ENCODE measurements at places on chromosomes 3 and 15.
A peak's percentile ranks its signal among the peaks of the same experiment; 100 is the strongest.

DNA sequence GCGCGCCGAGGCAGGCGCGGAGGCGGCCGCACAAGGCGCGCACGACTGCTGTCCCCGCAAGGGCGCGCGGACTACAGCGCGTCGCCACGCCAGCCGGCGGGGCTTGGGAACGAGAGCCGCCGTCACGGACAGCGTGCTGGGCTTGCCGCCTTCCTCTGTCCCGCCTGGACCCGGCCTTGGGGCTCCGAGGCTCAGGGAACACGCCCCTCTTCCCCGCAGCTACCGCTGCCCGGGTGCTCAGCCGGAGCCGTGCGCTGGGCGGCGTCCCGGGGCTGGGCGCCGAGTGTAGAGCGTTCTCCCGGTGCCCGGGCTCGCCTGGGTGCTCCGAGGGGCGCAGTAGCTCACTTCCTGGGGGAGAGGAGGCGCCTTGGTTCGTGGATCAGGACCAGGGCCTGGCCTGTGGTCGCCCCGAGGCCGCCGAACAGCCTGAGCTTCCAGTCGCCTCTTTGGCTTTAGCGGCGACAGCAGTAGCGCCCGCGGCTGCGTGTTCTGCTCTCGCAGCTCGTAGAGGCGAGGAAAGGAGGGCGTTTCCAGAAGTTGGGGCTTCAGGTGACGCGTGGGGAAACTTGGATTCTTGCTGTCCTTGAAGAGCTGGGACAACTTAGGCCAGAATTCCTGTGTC lies 226.7 kb upstream of the C2CD4B start:
- DNase-seq = peak; percentile 40

DNA sequence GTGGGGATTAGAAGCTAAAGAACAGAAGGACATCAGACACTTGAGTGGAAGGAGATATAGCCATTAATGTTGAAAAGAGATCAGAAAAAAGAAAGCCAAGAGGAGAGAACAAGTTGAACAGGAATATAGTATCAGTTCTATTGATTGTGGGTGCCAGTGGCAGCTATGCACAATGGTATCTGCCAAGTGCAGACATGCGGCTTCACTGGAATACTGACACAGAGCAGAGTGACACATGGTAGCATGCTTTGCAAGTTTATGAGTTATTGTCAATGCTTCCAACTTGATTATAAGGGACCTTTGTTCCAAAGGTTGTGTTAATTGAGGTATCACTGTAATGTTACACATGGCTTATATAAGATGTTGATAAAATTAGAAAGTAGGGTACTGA lies 42.0 kb upstream of the TP63 start:
- DNase-seq = no peak

- DNase-seq = no peak
Observed at GRCh38 chr15:69701198-69701597, 248.6 kb downstream of the RPLP1 start.

DNA sequence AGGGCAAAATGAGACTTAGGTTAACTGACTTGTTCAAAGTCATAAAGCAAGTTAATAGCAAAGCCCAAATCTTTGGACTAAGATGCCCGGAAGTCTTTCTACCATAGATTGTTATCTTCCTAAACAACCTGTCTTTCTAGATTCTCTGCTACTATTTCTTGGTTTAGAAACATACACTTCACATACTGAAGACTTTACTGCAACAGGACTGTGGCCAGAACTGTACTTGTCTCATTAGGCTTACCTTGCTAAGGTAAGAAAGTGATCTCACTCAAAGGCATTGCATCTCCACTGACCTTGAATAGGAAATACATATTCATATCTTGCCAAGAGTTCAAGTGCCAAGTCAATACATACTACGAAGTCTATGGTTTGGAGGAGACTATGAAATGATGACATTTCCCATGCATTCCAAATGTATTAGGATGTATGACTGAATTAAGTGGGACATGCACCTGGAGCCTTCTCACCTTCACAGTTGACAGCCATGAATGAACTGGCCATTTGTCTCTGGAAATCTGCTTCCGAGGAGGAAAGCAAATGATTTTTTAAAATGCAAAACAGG lies 5.0 kb downstream of the ZDHHC3 start:
- DNase-seq = no peak

- DNase-seq = no peak
Observed at GRCh38 chr3:118505784-118506183, 528.9 kb downstream of the IGSF11 start.

GRCh38 chr3:29141197-29141917 lies 139.5 kb upstream of the RBMS3 start:
- DNase-seq = no peak

DNA sequence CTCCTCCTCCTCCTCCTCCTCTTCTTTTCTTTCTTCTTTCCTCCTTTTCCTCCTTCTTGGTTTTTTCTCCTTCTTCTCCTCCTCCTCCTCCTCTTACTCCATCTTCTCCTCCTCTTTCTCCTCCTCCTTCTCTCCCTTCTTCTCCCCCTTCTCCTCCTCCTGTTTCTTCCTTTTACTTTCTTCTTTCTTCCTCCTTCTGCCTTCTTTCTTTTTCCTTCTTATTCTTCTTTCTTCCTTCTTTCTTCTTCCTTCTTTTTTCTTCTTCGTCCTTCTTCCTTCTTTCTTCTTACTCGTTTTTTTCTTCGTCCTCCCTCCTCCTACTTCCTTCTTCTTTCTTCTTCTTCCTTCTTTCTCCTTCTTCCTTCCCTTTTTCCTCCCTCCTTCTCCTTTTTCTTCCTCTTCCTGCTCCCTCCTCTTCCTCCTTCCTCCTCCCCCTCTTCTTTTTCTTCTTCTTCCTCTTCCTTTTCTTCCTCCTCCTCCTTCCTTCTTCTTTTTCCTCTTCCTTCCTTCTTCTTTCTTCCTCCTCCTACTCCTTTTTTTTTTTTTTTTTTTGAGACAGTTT lies 92.1 kb downstream of the SLMAP start:
- no peak for DNase-seq

- no peak for DNase-seq
Observed at GRCh38 chr3:12977117-12977808, 96.0 kb downstream of the IQSEC1 start.

- no peak for DNase-seq
Observed at GRCh38 chr3:473033-473800, 276.7 kb downstream of the CHL1 start.

DNA sequence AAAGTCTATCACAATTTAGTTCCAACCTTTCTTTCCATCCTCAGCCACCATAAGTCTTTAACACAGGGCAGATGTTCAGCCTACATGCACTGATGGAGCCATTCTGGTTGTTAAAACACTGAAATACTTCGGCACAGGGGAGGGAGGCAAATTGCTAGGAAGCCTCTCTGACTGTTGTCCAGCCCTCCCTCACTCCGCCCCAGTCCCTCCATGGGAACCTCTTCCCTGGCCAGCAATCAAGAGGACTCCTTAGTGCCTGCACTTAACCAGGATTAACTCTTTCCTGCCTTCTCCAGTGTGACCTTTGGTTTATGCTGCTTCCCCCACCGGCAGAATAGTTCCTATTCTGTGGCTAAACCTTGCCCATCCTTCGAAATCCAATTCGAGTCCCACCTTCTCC lies 47.0 kb upstream of the USP3 start:
- DNase-seq = no peak

- no peak for DNase-seq
Observed at GRCh38 chr3:18988614-18989229, 159.6 kb upstream of the KCNH8 start.

DNA sequence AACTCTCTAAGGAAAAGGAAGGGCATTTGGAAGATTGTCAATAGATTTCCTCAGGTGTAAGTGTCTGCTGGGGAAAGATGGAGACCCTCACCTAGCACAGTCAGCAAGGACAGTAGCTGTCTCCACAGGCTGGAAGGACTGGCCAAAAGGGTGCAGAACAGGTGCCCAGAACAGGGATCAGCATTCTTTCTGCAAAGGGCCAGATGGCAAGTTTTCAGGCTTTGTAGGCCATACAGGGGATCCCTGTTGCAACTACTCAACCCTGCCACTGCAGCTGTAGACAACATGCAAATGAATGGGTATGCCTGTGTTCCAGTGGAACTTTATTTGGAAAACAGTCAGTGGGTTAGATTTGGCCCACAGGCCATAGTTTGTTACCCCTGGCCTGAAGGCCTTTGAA lies 8.1 kb downstream of the AGBL1 start:
- DNase-seq = no peak

GRCh38 chr15:80485370-80486164 lies 81.4 kb downstream of the ARNT2 start:
- DNase-seq = no peak

DNA sequence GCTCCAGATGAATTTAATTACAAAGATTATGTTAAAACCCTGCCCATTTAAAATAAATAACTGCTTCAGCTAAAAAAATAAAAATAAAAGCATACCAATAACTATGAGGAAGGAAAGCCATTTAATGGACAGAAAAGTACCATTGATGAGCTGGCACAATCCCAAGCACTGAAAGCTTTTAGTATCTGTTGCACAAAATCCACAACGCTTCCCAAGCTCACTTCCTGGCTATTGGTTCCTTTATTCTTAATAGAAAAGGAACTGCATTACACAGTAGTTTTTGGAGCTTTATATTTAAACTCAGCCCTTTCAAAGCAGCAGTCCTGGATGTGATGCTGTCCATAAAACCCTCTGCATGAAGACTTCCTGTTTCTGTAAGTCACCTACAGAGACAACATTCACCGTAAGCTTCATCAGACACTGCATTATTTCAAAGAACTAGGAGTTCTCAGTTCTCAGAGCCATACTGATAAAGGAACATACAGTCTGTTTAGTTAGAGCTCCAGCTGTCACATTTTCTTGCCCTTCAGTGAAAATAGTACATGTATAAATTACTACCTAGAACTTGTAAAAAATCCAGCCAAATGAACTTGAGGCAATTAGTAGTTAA lies 81.5 kb downstream of the CSNK1G1 start:
- no peak for DNase-seq

- DNase-seq = no peak
Observed at GRCh38 chr3:30232142-30232541, 374.3 kb upstream of the TGFBR2 start.

DNA sequence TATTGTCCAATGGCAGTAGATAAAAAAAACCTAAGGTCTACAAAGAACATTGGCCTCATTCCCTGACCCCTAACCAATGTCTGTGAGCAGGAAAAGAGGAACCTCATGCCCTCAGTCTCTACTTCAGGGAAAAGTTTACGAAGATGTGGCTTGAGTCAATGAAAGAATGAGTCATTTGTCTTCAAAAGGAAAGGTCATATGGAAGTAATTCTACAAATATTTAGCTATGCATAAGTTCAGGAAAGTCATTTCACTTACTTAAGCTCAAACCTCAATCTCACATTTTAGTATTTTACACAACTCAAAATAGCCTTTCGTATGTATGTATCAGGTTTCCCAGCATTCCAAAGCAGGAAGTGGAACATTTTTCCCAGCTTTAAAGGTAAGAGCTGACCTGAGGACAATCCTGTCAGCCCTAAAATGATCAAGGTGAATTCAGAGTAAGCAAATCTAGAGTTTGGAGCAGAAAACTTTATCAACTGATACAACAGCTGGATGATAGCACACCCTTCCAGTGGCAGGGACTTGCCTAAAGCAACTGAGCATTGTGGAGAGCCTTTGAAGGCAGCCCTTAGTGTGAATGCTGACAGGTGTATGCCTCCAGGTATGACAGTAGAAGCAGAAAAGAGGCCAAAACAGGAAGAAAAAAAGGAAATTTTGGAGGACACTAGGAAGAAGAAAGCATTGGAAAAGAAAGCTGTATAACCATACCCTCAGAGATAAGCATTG lies 53.9 kb upstream of the ACKR4 start:
- DNase-seq = no peak

GRCh38 chr15:100348578-100348977 lies 6.8 kb upstream of the ADAMTS17 start:
- no peak for DNase-seq

- peak; percentile 64 for DNase-seq
Observed at GRCh38 chr3:23740517-23740965, 65.2 kb upstream of the UBE2E1 start.

GRCh38 chr3:99313485-99313884 lies 324.9 kb upstream of the COL8A1 start:
- no peak for DNase-seq

Data from activated T-cell treated with anti-CD3 and anti-CD28 coated beads, Interleukin-2, amount 50 U/mL, for 72 hours (primary cell).